ENCODE measurements at places on chromosomes 13 and 19.

DNA sequence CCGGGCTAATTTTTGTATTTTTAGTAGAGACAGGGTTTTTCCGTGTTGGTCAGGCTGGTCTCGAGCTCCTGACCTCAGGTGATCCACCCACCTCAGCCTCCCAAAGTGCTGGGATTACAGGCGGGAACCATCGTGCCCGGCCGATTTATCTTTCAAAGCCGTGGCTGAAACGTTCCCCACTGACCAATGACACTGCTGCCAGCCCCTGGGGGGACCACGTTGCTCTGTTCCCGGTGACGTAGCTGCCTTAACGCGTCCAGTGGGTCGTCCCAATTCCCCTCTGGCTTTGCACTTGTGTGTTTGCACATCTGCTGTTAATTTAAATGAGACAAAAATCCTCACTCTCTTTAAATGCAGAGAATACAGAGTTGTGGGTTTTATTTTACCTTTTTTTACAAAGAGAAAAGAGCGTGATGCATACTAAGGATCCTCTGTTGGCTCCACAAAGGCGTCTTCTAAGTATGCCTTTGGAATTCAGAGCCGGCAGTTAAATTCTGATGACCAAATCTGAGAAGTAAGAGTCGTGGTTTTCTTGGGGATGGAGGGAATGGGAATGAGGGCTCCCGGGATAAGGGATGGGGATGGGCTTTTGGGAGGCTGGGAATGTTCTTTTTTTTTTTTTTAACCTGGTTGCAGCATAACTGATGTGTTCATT is 18.6 kb upstream of the LMTK3 start:
- no peak for DNase-seq

DNA sequence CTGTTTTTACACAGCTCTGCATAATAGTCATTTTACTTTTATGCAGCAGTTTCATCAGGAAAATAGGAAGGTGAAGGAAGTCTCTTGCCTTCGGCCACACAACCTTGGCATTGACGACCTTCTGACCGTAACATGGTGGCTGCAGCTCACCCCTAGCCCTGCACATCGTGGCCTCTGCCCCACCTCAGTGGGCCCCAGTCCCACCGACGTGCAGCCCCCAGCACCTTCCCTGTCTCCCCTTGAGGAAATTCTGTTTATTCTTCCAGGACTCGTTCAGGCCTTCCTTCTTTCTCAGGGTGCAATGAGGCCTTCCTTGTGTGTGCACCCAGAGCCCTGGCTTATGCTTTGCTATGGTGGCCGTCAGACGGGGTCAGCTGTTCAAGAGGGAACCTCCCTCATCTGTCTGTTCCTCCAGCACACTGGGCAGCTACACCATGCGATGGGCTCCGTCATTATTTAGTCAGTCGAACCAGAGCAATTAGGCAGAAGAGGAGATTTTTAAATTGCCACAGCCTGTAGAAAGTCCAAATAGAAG is 33.3 kb downstream of the TMEM255B start:
- no peak for DNase-seq

GRCh38 chr19:2722541-2723344 is 1.6 kb upstream of the DIRAS1 start:
- DNase-seq: no peak

DNA sequence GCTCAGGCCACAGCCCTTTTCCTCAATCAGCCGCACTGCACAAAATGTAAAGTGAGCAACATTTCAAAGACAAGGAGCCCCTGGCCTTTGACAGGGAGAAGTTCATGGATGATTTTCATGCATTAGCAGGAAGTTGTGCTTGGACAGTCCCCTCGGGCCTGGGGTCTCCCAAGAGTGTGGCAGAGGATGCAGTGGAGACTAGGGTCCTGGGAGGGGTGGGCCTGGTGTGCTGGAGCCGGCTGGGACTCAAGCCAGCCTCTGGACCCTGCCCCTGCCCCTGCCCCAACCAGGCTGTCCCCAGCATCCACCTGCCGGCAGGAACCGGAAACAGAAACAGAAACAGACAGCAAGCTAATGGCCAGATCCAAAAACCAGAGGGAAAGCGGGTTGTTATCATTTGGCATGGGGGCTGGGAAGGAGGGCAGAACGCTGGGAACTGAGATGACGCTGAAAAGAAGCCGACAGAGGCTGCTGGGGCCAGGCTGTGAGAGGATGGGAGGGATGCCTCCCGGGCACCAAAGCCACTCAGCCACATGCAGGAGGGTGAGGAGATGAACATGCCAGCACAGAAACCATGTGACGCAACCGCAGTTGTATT is 2.3 kb downstream of the GAS6 start:
- DNase-seq: no peak

DNA sequence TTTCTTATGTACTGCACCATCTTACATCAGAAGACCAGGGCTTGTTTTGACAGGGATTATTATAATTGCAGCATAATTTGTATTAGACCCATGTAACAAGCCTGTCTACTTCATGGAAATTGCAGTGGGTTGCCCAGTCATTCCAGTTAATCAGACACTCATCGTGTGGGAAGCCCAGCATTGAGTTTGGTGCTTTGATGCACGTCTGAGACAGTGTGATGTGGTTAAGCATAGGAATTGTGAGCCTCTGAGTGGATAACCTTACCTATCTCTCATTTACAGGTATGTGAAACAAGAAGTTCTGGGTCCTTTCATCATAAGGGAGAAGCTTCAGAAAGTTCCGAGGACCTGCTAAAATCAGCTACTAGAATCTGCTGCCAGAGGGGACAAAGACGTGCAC is 12.8 kb downstream of the RGCC start:
- DNase-seq: no peak
